ENCODE measurements at places on chromosomes 1 and 21.

DNA sequence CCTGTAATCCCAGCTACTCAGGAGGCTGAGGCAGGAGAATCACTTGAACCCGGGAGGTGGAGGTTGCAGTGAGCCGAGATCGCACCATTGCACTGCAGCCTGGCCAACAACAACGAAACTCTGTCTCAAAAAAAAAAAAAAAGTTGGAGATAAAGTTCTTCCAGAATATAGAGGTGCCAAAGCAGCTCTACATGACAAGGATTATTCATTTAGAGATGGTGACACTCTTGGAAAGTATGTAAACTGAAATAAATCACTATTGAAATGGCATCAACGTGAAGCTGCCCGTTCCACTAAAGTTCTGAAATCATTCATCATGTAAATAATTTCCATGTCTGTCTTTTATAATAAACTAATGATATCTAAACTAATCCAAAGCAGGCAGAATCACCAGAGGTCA lies 14.9 kb downstream of the EIF4G3 start:
- DNase-seq: no peak

GRCh38 chr21:20802631-20803260 lies 195.5 kb upstream of the NCAM2 start:
- DNase-seq: no peak

GRCh38 chr1:159951551-159951950 lies 2.5 kb downstream of the SLAMF9 start:
- DNase-seq: no peak

- no peak for DNase-seq
Measured at GRCh38 chr1:66374561-66375111, 159.3 kb upstream of the SGIP1 start.

DNA sequence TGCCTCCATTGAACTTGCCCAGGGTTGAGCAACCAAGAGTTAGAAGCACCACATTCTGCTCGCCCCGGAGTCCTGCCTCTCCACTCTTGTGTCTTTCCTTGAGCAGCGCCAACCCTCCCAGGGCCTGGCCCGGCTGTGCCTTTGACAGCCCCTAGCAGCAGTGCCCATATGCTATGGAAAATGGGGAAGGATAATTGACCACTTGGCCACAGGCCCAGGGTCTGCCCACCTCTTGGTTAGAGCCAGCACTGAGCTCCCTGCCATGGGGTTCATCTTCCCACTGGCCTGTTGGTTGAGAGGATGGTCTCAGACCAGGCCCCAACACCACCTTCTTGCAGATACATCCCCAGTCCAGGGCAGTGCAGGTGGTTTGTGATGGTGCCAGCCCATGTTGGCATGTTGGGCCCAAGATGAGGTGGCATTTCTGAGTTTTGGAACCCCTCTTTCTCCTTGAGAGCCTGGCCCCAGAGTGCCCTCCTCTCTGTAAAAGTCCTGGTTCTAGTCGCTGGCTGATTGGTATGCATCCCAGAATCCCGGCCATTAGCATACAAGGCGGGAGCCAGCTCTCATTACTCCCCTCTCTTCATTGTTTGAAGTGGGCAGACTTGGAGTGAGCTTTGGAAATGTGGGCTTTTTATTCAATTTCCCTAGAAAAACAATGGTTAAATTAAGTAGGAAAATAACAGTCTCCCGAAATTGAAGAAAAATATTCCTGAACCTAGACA lies 7.6 kb downstream of the ARHGEF10L start:
- no peak for DNase-seq

- no peak for DNase-seq
Measured at GRCh38 chr1:227466039-227466645, 97.2 kb upstream of the ZNF678 start.

GRCh38 chr1:69246109-69246508 lies 321.6 kb upstream of the LRRC7 start:
- DNase-seq: no peak

DNA sequence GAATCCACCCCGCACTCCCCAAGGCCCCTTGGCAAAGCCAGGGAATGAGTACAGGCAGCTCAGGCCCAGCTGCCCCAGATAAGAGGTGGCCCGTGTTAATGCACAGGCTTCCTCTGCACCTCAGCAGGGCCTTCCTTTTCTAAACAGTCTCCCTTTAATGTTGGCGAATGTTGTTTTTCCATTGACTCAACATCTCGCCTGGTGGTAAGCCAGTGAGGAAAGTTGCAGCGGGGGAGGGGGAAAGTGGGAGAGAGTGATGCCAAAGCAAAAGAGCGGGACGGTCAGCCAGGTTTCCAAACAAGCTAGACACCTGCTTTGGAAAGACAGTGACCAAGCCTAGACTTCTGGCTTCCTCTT lies 10.3 kb upstream of the PROX1 start:
- no peak for DNase-seq

DNA sequence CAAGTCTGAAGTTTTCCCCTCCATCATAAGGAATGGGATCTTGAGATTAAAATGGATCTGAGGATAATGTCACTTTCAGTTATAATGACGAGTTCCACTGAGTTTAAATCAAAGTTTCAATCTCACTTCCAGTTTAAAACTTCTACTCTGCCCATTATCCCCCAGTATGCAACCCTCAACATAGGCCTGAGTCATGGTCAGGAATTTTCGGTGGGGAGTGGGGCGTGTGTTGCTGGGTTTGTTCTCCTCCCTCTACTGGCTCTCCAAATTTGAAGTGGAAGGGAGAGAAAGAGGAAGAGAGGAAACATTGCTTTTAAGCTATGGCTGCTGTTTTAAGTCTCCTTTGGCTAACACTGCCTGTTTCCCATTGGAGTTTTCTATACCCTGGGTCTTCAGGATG lies 152.9 kb downstream of the TM2D1 start:
- DNase-seq: no peak

DNA sequence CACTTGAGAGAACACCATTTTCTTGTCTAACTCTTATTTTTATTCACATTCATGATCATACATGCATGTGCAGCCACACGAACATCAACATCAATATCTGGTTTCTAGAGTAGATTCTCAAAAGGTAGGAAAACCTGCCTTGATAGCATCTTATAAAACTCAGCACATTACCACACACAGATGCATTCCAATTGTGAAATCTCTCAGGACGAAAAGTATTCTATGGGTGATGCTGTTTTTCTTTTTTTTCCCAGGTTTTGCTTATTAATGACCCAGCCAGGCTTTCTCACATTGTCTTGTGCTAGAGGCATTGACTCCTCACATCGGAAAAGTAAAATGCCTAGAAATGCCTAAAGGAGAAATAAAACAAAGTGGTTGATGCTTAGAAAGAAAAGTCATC lies 562.8 kb downstream of the KIF26B start:
- no peak for DNase-seq

DNA sequence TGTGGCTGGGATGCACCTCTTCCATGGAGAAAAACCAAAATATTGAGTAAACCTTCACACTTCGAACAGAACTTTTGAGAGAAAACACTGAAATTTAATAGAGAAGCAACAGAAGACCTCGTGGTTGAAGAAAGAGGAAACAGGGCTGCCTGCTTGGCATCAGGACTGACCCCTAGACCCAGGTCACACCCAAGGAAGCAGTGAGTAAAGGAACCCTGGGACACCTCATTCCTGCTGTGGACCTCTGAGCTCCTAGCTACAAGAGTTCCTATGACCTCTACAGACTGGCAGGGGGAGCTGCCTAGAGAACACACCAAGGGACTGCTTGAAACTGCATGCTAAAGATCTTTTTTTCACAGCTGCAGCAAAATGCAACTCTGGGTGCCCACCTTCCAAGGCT lies 67.8 kb downstream of the FASLG start:
- DNase-seq: no peak

DNA sequence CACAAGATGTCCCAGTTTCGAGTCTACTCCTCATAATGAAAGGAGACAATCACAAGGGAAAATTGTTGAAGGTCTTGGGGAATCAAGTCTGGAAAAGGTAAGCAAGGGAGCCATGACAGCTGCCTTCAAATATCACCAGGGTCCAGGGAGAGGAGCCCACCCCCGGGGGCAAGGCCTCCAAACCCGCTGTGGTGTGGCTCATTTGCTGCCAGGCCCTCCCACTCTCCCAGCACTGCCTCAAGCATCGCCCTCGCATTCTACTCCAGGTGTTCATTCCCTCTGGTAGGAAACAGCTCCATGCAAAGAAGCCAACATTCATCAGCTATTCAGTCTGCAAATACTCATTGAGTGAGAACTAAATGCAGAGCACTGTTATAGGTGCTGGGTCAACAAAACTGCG lies 8.6 kb downstream of the S100A9 start:
- no peak for DNase-seq

GRCh38 chr1:153353226-153353947 lies 4.3 kb upstream of the S100A9 start:
- DNase-seq: no peak

DNA sequence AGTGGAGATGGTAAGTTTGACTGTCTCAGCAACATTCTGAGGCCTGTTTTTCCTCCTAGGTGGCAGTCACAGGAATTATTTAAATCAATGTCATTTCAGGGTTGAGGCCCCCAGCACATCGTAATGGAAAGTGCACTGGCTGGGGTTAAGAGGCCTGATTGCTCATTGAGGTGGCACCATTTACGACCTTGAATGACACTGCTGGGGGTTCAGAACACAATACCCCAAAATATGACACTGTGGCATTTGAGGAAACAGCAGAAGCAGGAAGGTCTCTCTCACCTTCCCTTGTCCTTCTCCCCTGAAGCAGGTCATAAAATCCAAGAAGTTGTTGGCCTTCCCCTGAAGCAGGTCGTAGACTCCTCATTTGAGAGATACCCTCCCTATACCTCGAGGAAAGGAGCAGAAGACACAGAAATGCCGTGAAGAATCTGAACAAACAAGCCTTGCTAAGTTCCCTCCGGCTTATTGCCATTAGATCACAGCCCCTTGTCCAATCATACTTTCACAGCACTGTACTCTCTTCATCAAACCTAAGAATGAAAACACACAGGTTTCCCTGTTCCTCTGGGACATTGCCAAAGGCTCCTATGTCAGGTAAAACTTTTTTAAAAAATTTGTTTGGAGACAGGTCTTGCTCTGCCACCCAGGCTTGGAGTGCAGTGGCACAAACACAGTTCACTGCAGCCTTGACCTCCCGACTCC lies 71.3 kb downstream of the S1PR1 start:
- no peak for DNase-seq

- no peak for DNase-seq
Measured at GRCh38 chr1:210233216-210233494, 559 bp downstream of the SERTAD4 start.

DNA sequence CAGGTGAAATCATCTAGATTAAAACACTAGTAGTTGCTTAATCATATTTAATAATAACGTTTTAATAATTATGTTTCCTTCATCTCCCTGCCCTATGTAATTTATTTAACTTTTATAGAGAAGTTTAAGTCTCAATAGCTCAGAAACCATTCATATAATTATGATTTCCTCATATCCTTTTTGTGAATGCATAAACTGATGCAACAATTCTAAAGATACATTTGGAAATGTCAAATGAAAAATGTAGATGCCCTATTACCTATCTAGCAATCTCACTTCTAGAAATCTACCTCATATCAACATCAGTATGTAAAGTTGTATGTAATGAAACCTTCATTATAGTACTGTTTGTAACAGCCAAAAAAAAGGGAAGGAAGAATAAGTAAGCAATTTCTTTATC lies 10.5 kb downstream of the DRAM2 start:
- no peak for DNase-seq

GRCh38 chr1:185627761-185628501 lies 106.3 kb upstream of the HMCN1 start:
- DNase-seq: no peak

DNA sequence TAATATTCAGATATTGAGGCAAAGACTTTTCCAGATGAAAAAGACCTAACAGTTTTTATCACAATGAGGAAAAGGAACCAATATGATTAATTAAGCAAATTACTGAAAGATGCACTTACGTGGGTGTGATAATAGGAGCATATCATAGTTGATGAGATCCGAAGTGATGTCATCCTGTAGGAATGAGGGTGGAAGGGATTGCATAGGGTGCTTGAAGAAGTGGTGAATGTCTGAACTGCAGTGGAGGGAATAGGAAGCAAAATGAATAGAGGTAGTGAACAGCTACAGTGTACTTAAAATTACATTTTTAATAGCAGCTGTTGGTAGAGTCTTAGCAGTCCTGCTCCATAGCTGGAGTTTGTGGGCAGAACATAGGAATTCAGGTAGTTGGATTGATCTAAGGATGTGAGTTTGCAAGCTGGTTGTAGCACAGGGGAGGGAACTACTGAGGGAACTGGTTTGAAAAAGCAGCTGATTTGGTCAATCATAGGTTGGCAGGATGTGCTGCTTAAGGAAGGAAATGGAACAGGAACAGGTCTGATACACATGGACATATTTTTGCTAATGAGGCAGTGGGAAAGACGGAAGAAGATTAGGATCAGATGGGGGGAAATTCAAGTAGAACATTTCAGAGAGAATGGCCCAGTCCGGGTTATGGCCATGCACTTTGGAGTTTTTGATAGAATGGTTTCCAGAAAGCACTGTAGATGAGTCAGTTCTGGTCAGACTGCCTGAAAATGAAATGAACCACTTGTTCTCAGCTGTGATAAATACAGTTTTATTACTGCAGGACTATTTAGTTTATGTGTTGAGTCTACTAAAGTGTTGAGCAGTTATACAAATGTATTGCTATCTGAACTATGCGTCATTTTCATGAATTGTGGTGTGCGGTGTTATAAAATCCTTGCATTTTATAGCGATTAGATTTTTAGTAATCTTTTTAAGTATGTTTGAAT lies 155.8 kb downstream of the RYR2 start:
- no peak for DNase-seq

- no peak for DNase-seq
Measured at GRCh38 chr1:95126366-95126765, 9.2 kb downstream of the TLCD4 start.

- DNase-seq: no peak
Measured at GRCh38 chr1:73604739-73605138, 593.2 kb downstream of the LRRIQ3 start.

Measured in stimulated activated CD4-positive, alpha-beta T cell treated with anti-CD3 and anti-CD28 coated beads, TNF-alpha, amount 100 ng/mL, for 4 hours (primary cell).